Activated CD8-positive, alpha-beta memory T cell treated with anti-CD3 and anti-CD28 coated beads, Interleukin-2, amount 50 U/mL, for 4 hours (primary cell): ENCODE measurements at places on chromosomes 3 and 15.
A peak's percentile ranks its signal among the peaks of the same experiment; 100 is the strongest.

GRCh38 chr3:132174500-132174899 lies 139.7 kb upstream of the CPNE4 start:
- no peak for DNase-seq

DNA sequence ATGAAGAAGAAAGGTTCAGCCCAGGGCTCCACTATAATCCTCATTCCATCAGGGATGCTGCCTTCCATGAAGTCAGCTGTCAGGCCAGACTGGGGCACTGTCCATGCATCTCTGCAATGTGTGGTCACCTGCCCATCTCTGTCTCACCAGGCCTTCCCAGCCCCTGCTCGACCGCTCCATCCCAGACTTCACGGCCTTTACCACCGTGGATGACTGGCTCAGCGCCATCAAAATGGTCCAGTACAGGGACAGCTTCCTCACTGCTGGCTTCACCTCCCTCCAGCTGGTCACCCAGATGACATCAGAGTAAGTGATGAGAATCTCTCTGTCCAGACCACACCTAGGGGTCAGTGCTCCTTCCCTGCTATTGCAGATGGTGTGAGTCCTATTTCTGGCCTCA lies 454.1 kb downstream of the EPHB1 start:
- no peak for DNase-seq

DNA sequence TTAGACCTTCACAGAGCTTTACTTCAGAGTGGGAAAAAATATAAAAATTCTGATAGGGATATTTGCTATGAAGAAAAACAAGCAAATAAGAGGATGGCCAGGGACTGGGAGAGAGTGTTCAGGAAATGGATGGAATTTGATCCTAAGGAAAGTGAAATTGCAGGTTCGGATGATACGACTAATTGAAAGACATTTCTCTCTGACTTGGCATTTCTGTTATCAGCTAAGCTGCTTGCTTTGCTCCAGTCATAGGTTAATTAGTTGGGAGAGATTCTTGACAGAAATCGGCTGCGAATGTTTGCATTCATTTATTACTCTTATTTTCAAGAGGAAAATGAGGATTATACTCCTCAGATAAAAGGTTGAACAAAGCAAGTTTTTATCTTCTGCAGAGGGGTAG lies 808.7 kb upstream of the NECTIN3 start:
- DNase-seq, result no peak

DNA sequence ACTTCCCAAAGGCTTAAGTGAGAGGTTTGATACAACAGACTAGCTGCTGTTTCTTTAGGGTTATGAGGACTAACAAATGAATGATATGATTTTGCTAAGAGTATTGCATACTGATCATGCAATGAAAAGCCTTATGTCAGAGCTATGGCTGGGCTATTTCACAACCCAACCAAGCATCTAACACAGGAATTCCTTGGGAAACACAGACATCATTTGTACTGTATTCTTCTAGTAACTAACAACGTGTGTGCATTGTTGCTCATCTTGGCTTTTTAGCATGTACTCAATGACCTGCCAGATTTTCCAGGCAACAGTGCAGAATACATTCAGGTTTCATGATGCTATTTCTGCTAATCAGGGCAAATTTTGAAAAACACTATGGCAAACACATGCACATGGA lies 19.3 kb downstream of the PDZRN3 start:
- DNase-seq, result no peak

DNA sequence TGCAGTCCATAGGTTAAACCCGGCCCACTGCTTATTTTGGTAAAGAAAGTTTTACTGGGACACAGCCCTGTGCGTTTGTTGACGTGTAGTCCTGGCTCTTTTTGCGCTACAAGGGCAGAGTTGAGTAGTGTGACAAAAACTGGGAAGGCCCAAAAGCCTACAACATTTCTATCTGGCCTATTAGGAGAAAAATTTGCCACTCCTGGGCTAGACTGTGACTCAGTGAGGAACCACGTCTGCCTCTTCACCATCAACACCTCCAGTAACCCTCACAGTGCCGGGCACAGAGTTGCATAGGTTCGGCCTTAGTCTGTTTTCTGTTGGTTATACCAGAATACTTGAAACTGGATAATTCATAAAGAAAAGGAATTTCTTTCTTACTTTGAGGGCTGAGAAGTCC lies 110.3 kb downstream of the TOP2B start:
- DNase-seq, result no peak

- no peak for DNase-seq
These were observed 102.5 kb upstream of the MME start for GRCh38 chr3:154977666-154978065.

- DNase-seq, result no peak
These were observed 19.2 kb downstream of the RAD51 start for GRCh38 chr15:40714144-40714543.

- no peak for DNase-seq
These were observed 1097.1 kb downstream of the ROBO1 start for GRCh38 chr3:78670746-78671145.

GRCh38 chr3:143201870-143202752 lies 82.5 kb downstream of the CHST2 start:
- no peak for DNase-seq

GRCh38 chr3:133439563-133439962 lies 39.7 kb downstream of the BFSP2 start:
- no peak for DNase-seq

DNA sequence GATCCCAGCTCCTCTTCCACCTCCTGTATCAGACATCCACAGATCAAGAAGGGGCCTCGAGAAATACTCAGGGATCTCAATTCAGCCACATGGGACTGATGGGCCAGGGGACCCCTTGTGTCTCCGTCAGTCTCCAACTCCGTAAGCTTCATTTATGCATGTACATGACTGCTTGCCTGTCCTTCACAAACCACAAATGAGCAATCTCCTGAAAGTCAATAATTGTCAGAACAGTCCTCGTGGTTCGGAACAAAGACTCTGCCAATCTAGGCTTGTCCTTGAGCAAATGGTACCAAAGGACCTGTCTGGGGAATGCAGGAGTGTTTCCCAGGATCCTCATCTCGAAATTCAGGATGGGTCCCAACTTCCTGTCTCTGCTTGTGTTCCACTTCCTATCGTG lies 20.8 kb downstream of the SLC12A8 start:
- DNase-seq, result no peak

- no peak for DNase-seq
These were observed 379.7 kb upstream of the CNTN6 start for GRCh38 chr3:713006-713621.

GRCh38 chr15:63605036-63605435 lies 7.8 kb downstream of the FBXL22 start:
- no peak for DNase-seq

DNA sequence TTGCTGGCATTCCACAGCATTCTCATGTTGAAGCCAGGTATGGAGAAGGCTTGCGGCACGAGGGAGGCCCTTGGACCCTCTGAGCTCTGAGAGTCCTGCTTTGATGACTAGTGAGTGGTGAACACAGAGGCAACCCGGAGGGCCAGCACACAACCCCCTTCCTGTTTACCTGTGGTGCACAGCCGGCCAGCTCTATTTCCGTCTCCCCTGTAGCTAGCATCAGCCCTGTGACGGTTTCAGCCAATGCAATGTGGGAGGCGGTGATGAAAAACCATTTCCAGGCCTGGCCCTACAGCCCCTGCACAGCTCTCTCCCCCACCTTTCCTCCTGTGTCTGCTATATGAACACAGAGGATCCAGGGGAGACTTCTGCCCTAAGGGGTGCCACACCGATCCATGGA lies 76.8 kb upstream of the KLHL25 start:
- DNase-seq, result no peak

GRCh38 chr15:71085809-71086208 lies 29.5 kb upstream of the THSD4 start:
- DNase-seq, result no peak

GRCh38 chr3:49804141-49805041 lies 1.3 kb downstream of the INKA1 start:
- no peak for DNase-seq

DNA sequence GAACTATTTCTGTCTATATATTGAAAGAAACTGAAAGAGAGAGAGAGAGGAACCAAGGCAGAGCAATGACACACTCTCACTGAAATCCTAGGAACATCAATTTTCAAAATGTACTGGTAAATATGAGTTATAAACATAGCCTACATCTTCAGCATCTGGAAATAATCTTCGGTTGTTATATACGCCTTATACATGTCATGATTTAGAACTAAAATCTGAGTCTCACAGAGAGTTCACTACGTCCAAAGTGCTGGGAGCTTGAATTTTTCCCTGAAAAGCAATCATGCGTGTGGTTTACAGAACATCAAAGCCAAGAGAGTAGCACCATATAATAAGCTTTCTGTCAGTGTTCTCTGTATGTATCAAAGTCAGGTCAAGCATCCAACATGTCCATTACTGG lies 420.0 kb upstream of the CBLB start:
- no peak for DNase-seq

DNA sequence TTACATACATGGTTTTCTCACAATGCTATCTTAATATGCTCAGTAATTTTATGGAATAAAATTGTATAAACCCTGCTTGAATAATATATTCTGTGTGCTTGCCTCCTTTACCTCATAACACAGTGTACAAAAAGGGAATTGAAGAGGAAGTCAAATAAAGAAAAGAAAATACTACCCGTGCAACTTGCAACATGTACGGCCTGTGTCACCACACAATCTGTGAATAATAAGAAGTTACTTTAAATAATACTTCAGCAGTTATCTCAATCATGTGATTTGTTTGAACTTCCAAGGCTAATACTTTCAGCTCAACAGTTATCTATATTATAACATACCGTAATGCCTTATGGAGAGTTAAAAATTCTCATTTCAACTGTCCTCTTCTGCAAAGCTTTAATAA lies 58.1 kb upstream of the SATB1 start:
- DNase-seq, result no peak

DNA sequence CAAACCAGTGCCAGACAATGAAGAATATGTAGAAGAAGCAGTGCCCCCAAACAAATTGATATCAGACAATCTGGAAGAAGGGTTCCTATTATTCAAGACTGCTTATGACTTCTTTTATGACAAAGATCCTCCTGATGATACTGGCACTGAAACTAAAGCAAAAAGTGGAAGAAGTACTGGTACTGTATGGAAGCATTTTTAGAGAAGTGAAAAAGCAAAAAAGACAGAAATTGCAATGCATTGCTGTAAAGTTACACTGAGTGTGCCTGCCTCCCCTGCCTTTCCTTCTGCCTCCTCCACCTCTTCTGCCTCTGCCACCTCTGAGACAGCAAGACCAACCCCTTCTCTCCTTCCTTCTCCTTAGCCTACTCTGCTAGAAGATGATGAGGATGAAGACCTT lies 167.6 kb downstream of the PLCL2 start:
- no peak for DNase-seq

GRCh38 chr15:75834021-75834420 lies 9.2 kb upstream of the UBE2Q2 start:
- no peak for DNase-seq

- no peak for DNase-seq
These were observed 18.9 kb upstream of the AP4E1 start for GRCh38 chr15:50889589-50889988.

- DNase-seq, result no peak
These were observed 161.6 kb downstream of the GAP43 start for GRCh38 chr3:115784739-115785536.

DNA sequence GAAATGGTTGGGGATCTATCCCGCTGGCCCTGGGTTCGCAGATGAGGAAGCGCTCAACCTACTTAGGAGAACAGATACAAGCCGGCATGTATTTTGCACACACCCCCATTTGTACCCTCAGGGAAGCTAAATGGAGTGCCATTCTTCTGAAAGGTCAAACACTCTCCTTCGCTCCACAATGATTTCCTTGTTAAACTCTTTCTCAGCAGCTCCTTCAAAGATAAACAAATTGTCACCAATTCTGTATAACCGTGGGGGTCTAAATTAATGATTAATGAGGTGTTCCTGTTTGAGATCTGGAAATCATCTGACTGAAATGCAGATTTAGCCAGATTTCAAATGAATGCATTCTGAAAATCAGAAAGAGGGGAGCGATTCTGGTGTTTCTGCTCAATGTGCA lies 124.0 kb downstream of the MEGF11 start:
- DNase-seq, result no peak

DNA sequence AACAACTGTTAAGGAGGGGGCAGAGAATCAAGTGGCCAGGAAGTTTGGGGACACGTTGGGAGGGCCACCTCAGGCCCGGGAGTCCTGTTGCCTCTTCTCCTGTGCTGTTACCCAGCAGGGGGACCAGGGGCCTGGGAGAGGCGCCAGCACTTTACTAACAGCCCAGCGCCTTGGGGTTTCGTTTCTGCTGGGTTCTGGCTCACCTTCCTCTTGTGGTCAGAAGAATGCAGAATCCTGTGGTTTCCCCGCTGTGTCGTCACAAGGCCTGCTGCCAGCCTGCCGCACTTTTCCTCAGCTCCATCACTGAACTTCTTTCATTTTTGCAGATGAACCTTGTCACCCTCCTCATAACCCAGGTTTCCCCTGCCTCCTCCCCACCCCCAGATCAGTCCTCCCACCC lies 67.7 kb downstream of the SLC30A4 start:
- DNase-seq, result peak; percentile 67
